NCI-H2081 treated with DMSO at 0.1 percent for 48 hours (cell line): ENCODE measurements at places on chromosomes 2 and 18.

GRCh38 chr2:160139991-160140390 is 60.1 kb downstream of the ITGB6 start:
- DNase-seq, result no peak

GRCh38 chr18:28511413-28511821 is 334.5 kb upstream of the CDH2 start:
- DNase-seq, result no peak

DNA sequence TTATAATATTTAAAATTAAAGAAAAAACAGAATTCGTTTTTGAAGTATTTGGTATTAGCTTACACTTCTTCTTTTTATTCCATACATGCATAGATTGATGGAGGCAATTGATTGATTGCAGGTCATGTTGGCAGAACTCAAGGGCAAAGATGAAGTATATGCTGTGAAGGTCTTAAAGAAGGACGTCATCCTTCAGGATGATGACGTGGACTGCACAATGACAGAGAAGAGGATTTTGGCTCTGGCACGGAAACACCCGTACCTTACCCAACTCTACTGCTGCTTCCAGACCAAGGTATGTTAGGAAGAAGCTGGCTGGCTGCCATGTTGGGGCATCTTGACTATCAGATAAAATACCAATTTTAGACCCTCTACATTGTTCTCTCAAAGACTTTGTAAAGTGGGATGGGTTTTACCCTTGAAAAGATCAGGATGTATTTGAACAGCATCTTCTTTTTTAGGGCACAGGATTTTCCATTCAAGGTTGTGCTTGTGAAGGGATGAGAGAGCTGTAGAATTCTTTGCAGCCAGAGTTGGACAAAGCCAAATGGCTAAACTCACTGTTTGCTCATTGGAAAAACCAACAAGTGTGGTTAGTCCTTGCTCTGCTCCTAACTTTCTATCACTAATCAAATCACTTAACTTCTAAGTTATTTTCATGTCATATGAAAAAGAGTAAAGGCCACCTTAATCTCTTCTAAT is 286.8 kb upstream of the EPAS1 start:
- DNase-seq, result no peak

DNA sequence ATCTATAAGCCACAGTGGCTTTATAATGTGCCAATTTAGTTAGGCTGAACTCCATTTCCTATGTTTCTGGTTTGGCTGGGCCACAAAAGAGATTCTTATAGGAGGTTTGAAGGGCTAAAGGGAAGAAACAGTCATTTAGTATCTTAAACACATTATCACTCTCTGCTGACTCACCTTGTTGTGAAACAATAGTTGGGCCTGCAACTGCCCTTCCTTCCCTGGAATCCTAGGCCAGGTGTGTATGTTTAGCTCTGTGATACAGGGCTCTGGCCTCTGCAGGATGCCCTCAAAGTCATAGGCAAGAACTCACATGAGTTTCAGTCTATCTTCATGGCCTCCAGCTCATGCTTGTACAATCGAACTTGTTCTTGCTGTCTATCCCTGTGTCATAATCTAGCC is 400.0 kb upstream of the CELF4 start:
- no peak for DNase-seq

GRCh38 chr2:69111076-69111475 is 98.1 kb downstream of the ANTXR1 start:
- no peak for DNase-seq

DNA sequence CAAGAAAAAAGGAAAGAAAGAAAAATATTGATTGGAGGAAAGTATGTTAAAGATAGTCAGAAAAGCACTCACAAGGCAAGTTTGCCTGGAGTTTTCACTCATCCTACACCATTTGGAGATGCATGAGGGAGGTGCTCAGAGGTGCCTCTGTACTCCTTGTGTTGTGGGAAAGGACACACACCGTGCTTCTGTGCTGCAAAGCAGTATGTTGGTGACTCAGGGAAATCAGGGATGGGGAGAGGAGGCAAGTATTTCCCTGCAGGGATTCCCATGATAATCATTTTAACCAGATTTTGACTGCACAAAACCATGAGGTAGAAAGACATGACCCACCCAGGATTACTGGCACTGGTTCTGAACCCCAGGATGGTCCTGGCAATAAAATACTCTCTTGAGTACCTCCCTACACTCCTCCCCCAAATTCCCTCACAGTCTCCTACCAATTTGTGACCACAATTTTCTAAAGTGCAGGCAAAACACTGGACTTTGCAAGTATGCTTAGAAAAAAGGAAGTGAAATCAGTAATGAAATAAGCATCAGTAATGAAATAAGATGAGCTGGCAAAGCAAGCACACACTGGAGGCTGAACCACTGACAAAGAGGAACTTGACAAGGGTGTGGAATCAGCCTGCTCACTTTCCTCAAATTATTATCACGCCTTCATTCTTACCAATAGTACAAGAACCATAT is 155.5 kb upstream of the ACVR2A start:
- DNase-seq, result no peak

DNA sequence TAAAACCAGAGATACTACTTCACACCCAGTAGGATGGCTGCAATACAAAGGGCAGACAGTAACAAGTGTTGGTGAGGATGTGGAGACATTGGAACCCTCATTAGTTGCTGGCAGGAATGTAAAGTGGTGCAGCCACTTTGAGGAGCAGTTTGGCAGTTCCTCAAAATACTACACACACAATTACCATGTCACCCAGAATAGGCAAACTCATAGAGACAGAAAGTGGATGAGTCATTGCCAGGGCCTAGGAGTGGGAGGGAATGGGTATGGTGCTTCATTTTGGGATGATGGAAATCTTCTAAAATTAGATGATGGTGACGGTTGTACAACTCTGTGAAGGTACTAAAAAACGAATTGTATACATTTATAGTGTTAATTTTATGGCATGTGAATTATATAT is 54.8 kb downstream of the ATP9B start:
- DNase-seq, result no peak

- DNase-seq, result no peak
These were observed 144.5 kb downstream of the EXOC6B start for GRCh38 chr2:72681016-72681995.

DNA sequence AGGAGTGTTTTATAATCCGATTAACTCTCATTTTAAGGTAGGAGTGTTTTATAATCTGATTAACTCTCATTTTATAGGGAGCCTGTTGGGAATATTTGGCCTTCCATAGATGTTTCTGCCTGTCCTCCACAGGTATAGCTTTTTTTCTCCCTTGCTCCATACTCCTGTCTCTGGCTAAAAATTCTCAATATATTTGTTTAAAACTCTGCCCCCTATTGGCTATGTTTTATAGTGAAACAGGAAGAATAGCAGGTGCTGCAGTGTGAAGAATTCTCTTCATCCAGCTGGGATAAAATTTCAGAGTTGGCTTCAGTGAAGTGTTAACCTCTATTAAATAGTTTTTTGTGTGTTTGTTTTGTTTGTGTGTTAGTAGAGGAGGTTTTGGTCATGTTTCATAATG is 1046.0 kb upstream of the TMEFF2 start:
- no peak for DNase-seq

DNA sequence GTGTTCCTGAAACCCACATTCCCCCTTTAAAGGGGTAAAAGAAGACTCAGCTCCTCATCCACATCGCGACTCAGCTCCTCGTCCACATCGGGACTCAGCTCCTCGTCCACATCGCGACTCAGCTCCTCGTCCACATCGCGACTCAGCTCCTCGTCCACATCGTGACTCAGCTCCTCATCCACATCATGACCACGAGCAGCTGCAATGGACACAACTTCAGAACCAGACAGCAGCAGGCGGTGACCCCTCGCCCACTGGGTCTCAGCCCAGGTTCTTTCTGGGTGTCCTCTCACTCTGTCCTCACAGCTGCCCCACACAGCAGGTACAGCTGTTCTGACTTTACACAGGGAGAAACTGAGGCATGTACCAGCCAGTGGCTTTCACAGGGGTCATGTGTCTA is 163.5 kb upstream of the SALL3 start:
- DNase-seq, result no peak

- DNase-seq, result peak; percentile 45
These were observed 15.2 kb upstream of the CHRNA1 start for GRCh38 chr2:174779361-174779928.

DNA sequence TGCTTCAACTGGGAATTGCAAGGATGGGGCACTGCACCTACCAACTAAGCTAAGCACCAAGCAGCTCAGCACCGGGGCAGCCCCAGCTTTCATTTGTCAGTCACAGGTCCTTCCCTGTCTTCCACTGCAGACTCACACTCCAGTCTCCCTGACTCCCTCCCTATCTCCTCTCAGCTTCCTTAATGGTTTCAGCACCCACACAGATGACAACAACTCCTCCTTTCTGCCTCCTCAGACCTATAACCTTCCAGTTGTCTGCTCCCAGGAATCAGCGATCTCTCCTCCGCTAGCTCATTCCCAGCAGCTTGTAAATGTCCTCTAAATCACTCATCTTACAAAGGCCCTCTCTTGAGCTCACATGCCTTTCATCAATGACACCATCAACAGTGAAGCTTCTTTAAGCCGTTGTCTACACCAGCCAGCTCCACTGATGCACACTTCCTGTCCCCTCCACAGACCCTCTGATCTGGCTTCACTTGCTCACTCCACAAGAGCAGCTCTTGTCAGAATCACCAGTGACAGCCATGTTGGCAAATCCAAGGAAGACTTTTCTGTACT is 32.1 kb downstream of the CLASP1 start:
- DNase-seq, result no peak

DNA sequence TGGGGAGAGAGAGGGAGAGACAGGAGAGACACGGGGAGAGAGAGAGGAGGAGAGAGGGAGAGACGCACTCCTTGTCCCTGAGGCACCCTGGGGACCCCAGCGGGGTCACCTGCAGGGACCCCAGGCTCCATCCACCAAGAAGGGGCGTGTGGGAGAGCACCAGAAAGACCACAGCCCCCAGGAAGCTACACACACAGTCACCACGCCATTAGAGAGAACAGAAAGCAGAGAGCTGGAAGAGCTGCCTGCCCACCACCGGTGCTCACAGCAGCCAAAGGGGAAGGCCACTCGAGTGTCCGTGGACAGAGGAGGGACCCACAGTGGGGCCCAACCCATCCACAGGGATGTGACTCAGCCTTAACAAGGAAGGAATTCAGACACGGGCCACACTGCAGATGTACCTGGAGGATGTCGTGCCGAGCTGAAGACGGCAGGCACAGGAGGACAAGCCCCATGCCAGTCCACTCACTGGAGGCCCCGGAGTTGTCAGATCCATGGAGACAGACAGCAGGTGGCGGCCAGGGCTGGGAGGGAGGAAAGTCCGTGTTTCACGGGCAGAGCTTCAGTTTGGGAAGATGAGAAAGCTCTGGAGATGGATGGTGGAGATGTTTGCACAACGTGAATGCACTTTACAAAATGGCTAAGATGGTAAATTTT is 11.5 kb upstream of the NFATC1 start:
- DNase-seq, result no peak

- no peak for DNase-seq
These were observed 60.0 kb downstream of the NXPH2 start for GRCh38 chr2:138720035-138720838.
